ENCODE measurements at places on chromosomes 6 and 20.

DNA sequence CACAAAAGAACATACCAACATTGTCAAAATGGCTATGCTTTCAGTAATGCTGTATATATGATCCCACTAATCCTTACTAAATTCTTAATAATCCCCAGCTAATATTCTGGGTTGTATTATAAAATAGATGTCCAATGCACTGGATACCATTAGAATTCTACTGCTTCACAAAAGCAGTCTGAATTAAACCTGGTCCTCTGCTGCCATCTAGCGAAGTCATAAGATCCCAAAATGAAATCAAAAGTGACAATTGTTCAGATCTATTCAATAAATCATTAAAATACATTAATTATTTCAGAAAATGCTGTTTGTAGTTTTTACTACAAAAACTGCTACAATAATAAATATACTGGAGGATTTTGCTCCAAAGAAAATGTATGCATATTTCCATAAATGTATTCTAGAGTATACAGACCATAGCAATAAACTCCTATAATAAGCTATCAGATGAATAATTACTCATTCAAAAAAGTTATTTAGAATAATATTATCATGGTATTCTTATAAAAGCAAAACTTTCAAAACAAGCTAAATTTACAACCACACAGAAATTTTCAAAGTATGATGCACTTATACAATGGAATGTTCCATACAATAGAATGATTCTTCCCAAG, 92.6 kb downstream of the RNGTT start:
- DNase-seq: no peak

DNA sequence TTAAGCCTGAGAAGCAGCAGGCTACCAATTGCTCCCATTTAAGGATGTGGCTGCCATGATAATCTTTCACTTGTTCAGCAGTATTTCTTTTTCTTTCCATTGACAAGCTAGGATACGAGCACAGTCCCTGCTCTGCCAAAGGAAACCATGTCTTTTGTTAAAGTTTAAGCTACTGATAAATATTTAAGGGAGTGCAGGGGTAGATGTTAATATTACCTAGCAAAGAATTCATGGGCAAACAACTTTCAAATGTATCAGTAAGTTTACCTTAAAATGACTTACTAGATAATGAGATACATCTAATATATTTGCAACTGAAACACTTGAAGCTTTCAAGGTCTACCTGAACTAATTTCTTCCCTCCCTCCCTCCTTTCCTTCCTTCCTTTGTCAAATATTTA, 77.3 kb downstream of the OPN5 start:
- no peak for DNase-seq

DNA sequence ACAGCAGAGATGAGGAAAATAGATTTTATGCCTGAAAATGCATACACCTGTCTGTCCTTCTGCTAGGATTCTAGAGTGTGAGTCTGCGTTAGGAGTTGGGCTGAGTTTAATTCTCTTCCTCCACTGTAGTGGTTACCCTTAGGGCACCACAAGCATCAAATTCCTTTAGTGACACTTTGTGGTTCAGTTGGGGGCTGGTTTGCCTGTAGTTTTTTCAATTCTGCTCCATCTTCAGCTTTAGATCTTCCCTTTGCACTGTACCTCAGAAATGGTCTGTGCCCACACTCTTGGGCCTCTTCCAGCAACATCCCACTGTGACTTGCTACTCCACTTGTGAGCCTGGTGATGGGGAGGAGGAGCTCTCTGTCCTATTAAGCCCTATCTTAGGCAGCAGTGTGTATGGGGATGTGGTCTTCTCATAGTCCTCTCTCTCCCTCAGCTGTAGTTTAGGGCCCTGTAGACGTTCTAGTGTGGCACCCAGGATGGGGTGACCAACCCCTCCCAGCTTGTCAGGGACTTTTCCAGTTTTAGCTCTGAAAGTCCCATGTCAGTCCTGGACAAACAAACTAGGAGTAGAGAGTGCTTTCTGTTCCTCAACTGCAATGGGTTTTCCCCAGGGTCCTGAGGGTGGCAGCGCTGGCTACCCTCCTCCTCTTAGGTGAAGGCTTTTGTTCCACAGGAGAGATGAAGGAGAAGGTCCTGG, 19.7 kb upstream of the OGFRL1 start:
- no peak for DNase-seq

DNA sequence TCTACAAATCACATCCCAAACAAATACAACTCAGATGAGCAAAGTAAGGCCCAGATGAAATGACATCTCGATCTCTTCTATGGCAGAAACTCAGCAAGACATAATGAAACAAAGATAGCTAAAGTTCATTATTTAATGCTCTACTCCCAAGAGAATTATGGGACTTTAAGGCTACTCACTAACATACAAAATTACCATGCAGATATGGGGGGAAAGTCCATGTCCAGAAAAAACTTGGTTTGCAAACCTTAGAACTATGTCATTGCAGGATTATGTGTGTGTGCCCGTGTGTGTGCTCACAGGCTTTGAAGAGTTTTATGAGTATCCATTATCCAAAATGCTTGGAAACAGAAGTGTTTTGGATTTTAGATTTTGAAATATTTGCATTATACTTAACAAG, 34.0 kb downstream of the AKIRIN2 start:
- no peak for DNase-seq

DNA sequence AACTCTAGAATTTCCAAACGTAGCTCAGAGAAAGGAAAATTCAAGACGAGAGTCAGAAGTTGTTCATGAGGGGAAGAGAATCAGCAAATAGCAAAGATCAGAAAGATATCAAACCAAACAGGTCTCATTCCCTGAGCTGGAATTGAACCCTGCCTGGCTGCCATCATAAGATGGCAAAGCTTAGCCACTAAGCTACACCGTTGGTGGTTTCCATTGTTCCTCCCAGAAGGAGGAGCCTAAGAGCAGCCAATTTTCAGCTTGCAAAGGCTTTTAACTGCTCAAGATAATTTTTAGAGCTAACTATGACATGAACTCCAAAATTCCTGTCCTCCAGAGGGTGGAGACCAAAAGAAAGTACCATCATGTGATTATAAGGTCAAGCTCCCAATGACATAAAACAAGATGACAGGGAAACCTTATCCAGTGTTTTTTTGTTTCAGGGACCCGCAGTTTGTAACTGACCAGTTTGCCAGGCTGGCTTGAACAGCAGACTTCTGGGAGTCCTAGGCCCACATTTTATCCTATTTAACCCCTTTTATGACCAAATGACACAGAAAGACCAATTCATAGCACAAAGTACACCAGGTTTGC, 55.9 kb downstream of the COL11A2 start:
- no peak for DNase-seq

DNA sequence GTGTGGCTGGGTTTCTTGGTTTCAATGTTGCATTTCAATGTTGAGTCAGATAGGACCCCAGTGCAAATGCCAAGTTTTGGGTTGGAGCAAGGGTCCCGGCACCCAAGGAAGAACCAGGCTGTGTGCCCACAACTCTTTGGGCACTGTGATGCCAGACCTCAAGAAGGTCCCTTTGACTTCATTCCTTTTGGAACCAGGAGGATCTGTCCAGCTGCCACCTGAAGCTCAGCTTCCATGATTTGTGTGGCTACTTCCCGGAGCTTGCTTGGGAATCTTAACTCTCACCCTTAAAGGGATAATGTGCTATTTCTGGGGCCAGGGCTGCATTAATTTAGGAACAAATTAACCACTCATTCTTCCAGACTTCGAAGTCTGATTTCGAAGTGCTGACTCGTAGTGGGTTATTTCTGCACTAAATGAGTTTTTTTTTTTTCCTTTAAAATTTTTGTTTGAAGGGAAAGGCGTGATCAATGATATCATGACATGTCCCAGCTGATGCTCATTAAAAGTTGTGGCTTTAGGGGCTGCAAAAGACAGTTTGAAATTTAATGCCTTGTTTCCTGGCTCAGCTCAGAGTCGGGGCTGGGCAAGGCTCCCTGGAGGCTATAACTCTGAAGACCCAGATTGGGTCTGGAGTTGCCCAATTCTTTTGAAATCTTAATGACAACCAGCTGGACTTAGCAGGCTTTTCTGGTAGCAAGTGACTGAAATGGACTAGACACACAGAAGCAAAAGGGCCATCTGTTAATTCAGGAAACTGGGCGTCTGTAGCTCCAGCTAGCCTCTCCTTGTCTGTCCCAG, 24.0 kb upstream of the PHACTR3 start:
- no peak for DNase-seq

DNA sequence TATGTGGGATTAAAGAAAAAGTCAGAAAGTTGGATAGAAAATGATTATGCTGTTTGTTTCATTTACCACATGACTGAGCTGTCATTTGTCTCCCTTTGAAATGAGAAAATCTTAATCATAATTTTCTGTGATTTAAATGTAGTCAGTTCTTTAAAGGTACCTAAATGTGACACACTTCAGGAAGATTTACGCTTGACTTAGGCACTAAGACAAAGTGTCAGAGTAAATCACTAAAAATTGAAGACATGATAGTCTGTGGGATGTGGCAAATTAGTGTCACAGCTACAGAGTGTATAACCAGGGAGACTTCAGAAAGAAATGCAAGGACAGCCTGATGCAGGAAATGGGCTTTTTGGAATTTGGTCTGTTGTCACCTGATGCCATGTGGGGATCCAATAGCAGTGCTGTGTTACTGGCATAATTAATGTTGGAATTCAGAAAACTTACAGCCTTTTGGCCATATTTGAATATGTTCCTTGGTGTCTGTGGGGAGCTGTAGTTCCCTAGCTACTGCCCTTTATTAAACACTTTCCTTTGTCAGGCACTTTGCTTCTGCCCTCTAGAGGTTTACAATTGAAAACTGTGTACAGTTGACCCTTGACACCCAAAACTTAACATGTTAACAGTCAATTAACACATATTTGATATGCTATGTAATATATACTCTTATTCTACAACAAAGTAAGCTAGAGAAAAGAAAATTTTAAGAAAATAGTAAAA, 493.8 kb downstream of the UTRN start:
- DNase-seq: no peak

DNA sequence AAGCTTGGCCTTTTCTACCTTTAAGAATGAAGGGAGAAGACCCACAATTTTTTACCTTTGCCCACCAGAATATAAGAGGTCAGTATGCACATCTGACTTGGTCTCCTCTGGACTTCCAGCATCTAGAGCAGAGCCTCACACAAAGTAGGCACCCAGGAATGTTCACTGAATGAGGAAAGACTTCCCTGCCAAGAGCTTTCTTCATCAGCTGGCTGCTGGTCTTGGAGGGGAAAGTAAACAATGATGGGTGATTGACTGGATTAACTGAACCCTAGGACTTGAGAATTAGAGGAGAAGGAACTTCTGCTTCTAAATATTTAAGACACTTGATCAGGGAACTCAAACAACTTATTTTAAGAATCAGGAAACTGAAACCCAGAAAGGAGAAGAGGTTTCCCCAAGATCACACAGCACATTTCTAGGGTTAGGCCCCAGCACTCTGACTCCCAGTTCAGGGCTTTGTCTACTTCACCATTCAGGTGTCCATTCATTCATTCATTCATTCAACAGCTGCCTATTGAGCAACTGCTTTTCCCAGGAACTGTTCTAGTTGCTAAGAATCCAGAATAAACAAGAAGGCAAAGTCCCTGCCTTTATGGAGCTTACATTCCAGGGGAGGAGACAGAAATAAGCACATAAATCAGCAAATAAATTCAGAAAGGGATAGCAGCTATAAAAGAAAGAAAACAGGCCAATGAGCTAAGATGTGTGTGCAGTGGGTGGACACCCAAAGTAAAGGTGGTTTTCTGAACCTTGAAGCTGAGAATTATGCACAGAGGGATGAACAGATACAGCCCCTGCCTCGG, 216.9 kb upstream of the LRFN2 start:
- DNase-seq: no peak

GRCh38 chr6:19562468-19562867, 274.7 kb upstream of the ID4 start:
- no peak for DNase-seq

DNA sequence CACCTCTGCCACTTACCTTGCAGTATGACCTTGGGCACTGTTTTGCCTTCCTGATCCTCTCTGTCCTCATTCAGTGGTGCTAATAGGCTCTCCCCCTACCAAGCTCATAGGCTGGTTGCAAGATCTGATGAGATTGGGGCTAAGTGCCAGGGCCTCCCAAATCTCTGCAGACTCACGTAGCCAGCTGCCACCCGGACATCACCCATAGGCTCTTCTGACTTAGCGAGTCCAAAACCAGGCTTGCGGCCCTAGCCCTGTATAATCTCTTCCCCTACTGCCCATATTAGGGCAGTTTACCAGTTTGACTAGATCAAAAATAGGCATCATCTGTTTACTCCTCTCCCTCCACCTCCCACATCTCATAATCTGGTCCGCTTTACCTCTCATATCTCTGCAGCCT, 54.2 kb upstream of the VSTM2L start:
- no peak for DNase-seq

DNA sequence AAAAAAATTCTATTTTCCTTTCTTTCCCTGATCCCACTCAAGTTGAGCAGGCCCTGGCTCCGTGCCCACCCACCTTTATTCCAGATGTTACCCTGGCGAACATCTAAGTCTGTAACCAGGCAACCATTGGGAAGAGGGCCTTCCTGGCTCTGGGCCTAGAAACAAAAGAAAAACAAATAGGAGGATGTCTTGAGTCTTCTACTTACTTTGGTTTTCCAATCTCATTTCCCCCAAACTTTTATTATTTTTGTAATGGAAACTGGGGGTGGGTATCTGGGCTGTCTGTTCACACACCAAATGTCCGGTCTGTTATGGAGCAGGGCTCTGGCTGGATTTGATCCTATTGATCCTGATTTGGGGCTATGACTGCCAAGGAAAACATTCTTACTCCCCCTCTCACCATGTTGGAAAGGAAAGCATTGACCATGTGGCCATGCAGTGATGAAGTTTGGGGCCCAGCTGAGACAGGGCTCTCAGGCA, 744.1 kb downstream of the DHX35 start:
- no peak for DNase-seq

GRCh38 chr6:53458105-53458866, 86.6 kb downstream of the GCLC start:
- no peak for DNase-seq

DNA sequence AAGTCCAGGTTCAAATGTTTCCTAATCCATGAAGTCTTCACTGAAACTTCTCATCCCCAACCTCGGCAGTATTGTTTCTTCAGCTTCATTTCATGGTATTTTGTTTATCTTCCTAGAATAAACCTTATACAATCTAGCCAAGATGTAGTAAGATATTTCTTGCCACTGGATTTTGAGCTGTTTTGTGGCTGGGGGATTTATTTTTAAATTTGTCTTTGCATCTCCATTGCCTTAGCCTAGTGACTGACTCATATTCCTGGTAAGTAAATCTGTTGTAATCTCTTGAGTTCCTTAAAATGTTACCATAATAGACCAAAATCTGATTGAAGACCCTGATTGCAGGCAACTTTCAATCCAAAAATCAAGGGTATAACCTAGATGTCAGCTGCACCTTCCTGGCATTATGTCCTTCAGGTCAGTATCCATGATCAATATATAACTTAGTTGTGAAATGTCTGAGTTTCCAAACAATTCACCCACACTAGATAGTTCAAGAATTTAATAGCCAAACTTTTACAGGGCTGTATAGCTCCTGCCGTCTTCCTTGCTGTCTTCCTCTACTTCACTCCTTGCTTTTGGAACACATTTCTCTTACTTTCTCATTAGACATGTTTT, 4.7 kb upstream of the TRMT11 start:
- no peak for DNase-seq
